Left renal cortex interstitium (tissue), 4 donors: ENCODE measurements at places on chromosomes 7 and 10. TPM values are rescaled to one million over a fixed set of nuclear protein-coding genes. Genes with fewer than 3 reads are reported as not detected.

The HMX2 gene
- polyA plus RNA-seq = 2.9 TPM

The KCNH2 gene
- polyA plus RNA-seq = 19.2 TPM

The LLCFC1 gene
- polyA plus RNA-seq = 0.24 TPM

The RTKN2 gene
- 13.2 TPM for polyA plus RNA-seq

DNA sequence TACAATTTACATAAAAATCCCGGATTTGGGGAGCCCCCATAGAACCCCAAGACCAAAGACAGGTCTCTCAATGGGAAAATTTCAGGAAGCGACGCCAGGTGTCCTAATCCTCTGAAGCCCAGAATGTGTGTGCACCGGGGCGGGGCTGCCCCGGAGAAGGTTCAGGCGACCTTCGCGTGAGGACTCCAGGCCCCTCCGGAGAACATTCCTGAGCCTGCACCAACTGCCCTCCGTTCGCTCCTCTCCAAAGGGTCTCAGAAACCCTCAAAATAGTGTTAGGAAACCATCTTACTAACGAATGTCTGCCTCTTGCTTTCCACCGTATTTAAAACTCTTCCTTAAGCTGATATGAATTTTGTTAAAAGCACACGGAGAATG is 78.5 kb upstream of the INSIG1 start:
- DNase-seq = no peak

DNA sequence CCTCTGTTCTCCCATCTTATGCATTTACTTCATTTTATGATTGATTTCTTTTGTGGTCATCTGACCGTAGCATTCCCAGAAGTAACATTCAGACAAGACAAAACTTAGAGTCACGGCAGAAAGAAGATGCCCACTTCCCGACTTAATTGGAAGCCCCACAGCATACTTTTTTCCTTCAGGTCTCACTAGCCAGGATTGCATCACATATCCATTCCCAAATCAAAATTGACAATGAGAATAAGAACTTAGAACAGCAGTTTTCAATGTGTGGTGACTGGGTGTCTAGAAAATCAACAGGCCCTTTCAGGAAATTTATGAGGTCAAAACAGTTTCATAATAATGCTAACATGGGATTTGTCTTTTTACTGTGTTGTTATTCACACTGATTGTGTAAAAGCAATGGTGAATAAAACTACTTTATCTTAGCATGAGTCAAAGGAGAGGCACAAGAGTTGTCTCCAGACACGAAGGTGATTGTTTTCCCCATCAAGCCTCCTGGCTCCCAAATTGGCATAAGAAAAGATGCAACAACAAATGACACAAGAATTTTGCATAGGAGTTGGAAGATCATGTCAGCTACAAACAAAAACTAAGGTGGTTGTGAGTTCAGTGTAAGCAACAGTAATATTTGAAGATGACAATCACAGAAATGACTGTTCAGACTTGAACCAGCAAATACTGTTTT is 493.9 kb downstream of the HTR7 start:
- no peak for DNase-seq

DNA sequence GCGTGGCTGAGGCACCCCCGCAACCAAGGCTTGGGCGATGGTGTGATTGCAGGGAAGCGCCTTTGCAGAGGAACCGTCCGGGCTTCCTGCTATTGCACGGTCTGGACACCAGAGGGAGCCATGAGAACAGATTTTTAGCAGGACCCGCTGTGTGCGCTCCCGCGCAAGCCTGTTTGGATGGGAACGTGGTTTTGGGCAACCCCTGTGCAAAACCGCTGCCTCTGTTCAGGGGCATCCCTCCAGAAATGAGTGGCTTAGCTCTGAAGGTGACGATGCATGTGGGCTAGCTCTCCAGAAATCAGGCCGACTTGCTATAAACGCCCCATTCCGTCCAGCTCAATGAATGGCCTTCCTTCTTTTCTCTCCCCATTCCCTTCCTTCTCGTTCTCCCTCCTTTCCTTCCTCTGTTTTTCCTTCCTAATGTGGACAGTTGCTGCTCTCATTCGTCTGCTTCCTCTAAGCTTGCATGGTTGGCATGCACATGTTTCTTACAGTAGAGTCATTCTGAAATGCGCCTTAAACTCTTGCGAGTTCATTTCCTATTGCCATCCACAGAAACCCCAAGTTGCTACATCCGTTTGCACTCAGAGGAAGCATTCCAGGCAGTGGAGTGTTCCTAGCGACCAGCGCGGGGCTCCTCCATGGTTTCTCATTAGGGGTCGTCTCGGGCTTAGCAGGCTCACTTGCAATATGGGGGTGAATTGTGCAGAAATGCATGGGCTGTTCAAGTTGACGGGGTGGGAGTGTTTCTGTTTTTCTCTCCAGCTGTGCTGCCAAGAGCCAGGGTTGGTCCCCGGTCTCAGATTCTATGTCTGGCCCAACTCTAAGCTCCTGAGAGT is 302.5 kb upstream of the GALNT17 start:
- DNase-seq = peak; percentile 32

DNA sequence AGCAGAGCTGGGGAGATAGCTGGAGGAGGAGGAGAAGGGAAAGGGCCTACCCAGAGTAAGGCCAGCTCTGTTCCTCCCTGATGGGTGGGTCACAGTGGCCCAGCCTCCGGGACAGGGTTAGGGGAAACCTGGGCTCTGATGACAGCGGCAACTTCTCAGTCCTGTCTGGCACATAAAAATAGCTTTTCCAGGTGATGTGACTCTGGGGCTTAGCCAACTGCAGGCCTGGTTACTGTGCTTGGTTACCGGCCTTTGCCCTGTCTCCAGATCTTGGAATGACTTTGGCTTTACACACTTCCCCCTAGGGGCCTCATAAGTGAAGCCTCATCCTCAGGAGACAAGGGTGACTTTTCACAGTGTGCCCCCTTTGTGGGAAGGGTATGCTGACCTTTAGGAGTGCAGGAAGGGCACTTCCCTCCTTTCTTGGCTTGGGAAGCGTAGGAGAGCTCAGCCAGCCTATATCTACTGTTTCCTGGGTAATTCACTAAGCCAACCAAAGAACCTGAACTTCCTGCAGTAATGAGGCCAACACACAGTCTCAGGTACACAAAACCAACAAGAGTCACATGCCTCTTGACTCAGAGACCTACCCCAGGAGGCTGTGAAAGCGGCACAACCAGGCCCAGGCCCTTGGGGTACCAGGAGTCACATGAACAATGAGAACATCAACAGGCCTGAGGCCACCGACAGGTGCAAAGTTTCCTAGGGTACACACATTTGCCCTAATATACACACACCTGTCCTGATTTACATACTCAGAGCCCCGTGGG is 11.7 kb upstream of the HILPDA start:
- no peak for DNase-seq

- no peak for DNase-seq
Observed at GRCh38 chr7:19620470-19620869, 88.4 kb downstream of the POLR1F start.
